ENCODE measurements at places on chromosomes 16 and 17.

DNA sequence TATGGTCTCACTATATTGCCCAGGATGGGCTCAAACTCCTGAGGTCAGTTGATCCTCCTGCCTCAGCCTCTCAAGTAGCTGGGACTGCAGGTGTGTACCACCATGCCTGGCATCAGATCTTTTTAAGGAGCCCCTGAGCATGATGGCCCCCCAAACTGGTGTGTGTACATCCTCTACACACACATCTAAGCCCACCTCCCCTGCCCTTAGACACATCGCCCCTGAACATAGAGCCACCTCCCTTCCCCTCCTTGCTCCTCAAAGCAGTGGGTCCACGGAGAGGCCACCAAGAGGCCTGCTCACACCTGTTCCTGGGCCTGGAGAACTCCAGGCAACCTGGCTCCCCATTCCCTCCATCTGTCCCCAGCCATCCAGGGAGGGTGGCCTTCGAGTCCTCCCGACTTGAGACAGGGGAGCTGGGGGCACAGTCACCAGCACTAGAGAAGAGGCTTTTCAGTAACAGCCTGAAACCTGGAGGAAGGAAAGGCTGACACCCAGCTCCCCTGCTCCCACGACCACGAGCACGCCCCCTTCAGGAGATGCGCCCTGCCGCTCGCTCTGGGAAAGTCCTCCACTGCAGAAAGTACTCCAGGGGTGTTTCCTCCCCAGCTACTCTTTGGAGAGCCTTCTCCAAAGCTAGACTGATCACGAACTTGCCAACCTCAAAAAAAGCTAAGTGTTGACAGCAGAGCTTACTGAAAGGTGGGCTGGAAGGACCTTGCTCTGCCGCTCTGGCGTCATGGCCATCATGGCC, 12.6 kb upstream of the PRR29 start:
- no peak for DNase-seq

- no peak for DNase-seq
Measured at GRCh38 chr17:13067629-13068303, 49.9 kb upstream of the ELAC2 start.

DNA sequence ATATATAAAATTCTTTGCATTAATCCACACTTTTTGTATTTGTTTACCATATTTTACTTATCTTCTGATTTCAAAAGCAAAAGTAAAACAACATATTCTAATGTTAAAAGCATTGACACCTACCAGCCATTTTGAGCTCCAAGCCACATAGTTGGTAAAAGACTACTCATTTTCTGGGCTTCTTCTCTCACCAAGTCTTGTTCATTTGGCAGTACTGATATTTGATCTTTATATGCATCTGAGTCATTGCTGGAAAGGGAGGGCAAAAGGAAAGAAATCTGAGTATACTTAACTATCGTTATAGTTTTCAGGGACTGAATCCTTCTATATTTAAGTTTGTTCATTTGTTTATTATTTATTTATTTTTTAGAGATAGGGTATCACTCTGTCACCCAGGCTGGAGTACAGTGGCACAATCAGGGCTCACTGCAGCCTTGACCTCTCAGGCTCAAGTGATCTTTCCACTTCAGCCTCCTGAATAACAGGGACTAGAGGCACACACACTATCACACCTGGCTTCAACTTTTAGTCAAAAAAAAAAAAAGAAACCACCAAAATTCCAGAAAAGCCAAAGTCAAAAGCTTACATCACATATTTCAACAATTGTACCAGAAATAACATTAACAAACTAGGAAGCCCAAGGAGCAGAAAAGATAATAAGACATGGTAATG, 121.0 kb upstream of the TOB1 start:
- DNase-seq, result no peak

GRCh38 chr17:57776366-57776765, 31.3 kb upstream of the CCDC182 start:
- DNase-seq, result no peak

- DNase-seq, result no peak
Measured at GRCh38 chr17:42653179-42654124, 5.6 kb upstream of the TUBG2 start.

DNA sequence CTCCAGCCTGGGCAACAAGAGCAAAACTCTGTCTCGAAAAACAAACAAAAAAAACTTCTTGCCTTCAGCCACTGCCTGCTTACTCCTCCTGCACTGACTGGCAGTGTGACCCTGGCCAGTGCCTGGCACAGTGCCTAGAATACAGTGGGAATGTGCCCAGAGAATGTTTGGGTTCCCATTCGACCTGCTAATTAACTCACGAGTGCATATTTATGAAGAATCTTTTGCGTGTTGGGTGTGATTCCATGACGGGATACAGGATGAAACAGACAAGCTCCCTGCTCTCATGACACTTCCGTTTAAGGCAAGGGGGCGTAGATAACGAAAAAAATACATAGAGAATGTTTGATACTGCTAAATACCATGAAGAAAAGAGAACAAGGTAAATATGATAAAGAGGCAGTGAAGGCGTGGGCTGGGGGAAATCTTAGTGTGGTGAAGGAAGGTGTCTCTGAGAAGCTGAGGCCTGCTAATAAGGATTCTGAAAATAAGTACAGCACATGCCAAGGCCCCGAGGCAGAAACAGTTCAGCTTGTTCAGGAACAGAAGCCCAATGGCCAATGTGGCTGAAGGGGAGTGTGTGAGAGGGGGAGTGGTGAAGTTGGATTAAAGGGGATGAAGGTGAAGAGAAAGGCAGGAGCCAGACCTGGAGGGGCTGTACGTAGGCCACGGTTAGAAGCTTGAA, 4.3 kb downstream of the ABI3 start:
- DNase-seq, result no peak

- DNase-seq, result no peak
Measured at GRCh38 chr16:369866-370436, 387 bp downstream of the MRPL28 start.

- DNase-seq, result no peak
Measured at GRCh38 chr16:3745751-3746355, 28.5 kb upstream of the TRAP1 start.

DNA sequence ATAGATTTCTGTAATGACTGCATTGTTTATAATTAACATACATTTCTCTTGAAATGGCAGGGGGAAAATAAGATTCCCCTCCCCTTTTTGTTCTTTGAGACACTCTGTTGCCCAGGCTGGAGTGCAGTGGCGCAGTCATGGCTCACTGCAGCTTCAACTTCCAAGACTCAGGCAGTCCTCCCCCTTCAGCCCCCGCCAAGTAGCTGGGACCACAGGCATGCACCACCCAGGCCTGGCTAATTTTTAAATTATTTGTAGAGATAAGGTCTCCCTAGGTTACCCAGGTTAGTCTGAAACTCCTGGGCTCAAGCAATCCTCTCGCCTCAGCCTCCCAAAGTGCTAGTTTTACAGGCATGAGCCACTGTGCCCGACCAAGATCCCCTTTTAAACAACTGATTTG, 67.7 kb downstream of the KATNIP start:
- no peak for DNase-seq

- no peak for DNase-seq
Measured at GRCh38 chr17:56899403-56899802, 14.4 kb downstream of the TRIM25 start.

- no peak for DNase-seq
Measured at GRCh38 chr17:43784628-43785101, 4.4 kb downstream of the CFAP97D1 start.

GRCh38 chr17:66221755-66222530, 7.3 kb downstream of the APOH start:
- no peak for DNase-seq
